CD8-positive, alpha-beta T cell (primary cell): ENCODE measurements at places on chromosomes 13 and 19. TPM values are rescaled to one million over a fixed set of nuclear protein-coding genes. Genes with fewer than 3 reads are reported as not detected.

The ZNF587 gene
- total RNA-seq: 46.9 TPM

The ACTL9 gene
- total RNA-seq: not detected

The CATSPERD gene
- not detected for total RNA-seq

The GPR4 gene
- total RNA-seq: not detected

The PNMA8B gene
- not detected for total RNA-seq

The DHDH gene
- 1.0 TPM for total RNA-seq

The S1PR5 gene
- total RNA-seq: 22.5 TPM

The TMEM259 gene
- total RNA-seq: 443 TPM

The NLRP9 gene
- not detected for total RNA-seq

The ADAT3 gene
- total RNA-seq: 6.4 TPM

The LAIR1 gene
- 15.3 TPM for total RNA-seq
